ENCODE measurements at places on chromosomes 3 and 15.

DNA sequence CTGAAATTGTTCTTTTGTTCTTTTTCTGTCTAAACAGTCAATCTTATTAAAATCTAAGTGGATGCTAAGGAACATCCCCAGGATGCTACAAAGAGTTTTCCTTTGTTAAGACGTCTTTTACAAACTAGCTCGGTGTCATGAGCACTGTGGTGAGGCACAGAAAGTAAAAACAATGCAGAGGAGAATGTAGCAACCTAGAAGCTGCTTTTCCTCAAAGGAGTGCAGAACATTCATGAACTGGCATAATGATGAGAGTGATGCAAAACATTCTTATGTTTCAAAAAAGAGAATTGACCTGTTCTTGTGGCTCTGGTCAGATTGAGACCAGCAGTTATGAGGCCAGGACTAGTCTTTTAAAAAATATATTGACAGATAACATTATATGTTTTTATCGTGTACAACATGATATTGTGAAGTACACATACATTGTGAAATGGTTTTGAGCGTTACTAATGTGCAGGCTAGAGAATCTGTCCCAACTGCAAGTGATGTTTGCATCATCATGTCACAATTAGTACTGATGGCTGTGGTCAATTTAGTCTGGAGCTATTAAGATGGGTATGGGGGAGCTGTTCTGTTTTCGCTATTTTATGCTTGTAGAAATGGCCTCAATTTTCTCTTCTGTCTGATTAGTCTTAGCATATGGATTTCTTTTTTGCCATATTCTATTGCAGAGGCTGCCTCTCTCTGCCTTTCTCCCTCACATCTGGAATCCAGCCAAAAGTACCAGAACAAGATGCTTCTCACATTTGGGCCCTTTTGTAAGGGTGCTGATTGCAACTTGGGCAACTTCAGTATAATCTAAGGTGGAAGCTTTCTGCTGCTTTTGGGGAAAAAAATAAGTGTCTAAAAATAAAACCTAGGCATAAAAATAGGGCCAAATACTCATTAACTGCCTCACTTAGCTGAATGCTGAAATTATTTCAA, 50.2 kb downstream of the HHLA2 start:
- no peak for DNase-seq

- no peak for DNase-seq
These were observed 94.5 kb upstream of the TBC1D5 start for GRCh38 chr3:17836919-17837318.

GRCh38 chr3:113829576-113830354, 8.8 kb upstream of the GRAMD1C start:
- no peak for DNase-seq

DNA sequence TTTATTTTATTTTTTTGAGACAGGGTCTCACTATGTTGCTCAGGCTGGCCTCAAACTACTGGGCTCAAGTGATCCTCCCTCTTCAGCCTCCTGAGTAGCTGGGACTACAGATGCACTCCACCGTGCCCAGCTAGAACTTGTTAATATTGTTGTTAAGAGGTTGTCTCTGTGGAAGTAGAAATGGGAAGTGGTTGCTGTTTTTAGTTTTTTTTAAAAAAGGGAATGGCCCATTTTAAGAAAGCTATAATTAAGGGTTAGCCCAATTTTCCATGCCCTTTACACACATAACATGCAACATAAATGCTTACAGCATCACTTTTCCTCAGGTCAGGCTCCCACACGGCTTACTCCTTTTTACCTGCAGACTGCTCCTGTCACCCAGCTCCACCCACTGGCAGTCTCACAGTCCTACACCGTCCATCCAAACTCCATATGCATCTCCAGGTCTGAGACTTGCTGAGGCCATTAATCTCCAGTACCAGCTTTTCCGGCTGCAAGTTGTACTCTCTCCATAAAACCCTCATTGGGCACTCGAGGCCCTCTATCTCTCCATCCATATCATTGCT, 19.8 kb downstream of the MORC1 start:
- DNase-seq = no peak

DNA sequence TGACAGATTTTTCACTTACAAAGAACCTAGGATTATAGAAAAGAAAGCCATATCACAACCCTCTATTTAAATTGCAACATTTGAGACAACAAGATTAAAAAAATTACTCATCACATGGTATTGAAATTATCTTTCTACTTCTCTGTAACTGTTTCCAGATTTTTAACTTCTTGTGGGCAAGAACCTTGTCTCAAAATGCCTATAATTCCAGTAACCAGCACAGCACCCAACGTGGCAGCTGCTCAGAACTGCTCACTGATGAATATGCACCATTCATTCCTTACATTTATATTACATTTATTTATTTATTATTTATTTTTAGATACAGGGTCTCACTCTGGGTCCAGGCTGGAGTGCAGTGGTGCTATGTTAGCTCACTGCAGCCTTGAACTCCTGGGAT, 216.1 kb downstream of the THRB start:
- DNase-seq = no peak

GRCh38 chr3:53003320-53003719, 42.6 kb downstream of the SFMBT1 start:
- no peak for DNase-seq

- DNase-seq = no peak
These were observed 486.2 kb downstream of the IGSF11 start for GRCh38 chr3:118548434-118548833.

DNA sequence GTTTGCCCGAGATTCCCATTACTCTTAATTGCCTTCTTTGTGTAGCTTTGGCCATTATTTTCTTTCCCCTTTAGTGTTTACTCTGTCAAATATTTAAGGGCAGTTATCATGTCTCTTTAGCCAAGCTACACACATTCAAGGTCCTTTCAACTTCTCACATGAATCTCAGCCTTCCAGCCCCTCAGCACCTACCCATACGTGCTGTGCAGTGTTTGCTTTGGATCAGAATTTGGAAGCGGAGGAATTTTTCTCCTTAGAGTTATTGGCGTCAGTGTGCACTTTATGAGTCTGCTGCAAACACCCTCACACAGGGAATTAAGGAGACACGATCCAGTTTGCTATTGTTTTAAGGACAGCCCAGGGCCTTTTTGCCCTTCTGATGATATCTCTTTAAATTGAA, 231.6 kb downstream of the CACNA2D3 start:
- no peak for DNase-seq

- no peak for DNase-seq
These were observed 29.0 kb upstream of the TIMP4 start for GRCh38 chr3:12187448-12188327.

- DNase-seq = no peak
These were observed 7.0 kb upstream of the UBE2Q2 start for GRCh38 chr15:75835990-75836958.

DNA sequence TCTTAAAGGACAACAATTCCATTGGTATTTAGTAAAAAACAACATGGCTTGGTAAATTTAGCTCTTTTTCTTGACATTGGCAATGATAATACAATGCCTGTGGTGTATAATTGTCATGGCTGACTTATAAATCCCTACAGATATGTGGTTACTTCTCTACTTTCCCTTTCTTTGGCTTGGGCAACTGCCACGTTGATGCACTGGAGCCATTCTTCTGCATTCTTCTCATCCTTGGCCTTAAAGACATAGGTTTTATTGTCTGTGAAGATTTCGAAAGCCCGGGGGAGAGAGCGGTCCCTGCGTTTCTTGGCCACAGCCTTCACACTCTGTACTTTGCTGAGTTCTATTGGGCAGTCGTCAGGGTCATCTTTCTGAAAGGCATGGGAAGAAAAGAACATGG, 101.1 kb upstream of the CCNL1 start:
- DNase-seq = no peak

- DNase-seq = no peak
These were observed 963.4 kb downstream of the ROBO1 start for GRCh38 chr3:78804251-78805037.

- no peak for DNase-seq
These were observed 100.8 kb downstream of the CPN2 start for GRCh38 chr3:194250098-194251002.

DNA sequence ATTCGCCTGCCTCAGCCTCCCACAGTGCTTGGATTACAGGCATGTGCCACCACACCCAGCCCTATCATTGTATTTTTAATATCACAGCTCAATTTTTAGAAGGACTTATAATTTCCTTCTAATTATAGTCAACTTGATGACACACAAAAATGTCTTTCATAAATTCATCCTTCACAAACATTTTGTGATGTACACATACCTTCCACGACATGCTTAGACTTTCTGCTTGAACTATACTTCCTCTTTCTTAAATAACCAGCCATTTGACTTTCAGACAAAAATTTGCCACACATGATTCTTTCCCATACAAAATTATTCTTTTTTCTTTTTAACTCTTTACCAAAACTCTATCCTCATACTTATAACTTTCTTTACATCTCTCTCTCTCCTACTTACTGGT, 48.4 kb upstream of the CCK start:
- no peak for DNase-seq

- no peak for DNase-seq
These were observed 3.5 kb downstream of the CCK start for GRCh38 chr3:42262525-42262924.

GRCh38 chr3:133478624-133479023, 78.8 kb downstream of the BFSP2 start:
- no peak for DNase-seq

DNA sequence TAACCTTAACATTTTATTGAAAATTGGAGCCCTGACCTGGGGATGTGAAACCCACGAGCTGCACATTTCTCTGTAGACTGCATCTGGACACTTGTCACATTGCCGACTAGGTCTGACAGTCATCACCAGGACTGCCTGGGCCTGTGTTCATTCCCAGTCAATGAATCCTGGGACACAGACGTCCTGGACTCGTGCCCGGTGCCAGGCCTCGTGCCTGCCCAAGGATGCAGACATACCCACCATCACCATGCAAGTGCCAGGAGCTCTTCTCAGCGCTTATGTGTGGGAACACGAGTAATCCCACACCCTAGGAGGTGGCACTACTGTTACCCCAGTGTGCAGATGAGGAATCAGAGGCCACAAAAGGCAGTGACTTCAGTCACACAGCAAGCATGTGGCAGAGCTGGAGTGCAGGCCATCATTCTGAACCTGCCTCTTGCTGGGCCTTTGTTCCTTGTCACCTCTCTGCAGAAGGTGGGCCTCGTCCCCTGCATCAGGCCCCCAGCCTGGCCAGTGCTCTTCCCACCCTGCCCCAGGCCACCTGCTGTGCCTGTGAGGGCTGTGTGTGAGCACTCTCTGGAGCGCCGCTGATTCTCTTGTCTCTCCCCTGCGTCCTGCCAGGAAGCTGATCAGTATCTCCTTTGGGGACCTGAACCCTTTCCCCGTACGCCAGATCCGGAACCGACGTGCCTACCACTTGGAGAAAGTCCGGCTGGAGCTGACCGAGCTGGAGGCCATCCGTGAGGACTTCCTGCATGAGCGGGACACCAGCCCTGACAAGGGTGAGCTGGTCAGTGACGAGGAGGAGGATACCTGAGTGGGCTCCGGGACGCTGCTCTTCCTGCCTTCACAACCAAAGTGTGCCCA, 58.5 kb downstream of the ADAMTS7 start:
- no peak for DNase-seq

DNA sequence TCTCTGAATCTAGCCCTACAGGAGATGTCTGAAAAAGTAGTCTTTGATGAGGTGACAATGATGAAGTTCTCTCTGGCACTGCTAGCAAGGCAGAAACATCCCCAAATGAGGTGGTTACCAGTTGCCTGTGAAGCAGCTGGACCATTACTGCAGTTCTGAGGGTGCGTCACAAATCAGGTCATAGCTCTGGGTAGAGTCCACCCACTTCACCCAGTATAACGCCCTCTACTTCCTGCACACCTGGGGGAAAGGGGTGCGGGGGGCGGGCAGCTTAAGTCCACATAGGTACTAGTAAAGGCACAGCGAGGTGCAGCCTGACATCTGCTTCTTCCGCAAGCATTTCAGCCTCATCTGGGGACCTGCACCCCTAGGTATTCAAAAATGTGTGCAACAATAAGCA, 13.4 kb upstream of the SATB1 start:
- peak; percentile 70 for DNase-seq

DNA sequence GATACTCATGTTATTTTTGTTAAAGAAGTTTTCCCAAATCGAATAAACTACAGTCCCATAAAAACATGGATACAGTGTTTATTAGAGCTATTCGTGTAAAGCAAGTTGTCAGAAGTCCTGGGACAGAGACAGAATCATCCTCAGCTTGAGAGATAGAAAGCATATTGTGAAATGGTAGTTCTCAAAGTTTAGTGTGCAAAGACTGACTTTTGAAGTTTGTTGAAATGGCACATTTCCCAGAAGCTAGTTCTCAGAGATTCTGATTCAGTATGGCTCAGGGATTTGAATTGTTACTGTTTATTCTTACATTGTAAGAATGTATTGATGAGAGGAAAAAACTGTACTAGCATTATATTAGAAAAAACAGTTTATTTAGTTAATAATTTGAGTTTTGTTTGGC, 22.1 kb downstream of the GABRR3 start:
- no peak for DNase-seq

DNA sequence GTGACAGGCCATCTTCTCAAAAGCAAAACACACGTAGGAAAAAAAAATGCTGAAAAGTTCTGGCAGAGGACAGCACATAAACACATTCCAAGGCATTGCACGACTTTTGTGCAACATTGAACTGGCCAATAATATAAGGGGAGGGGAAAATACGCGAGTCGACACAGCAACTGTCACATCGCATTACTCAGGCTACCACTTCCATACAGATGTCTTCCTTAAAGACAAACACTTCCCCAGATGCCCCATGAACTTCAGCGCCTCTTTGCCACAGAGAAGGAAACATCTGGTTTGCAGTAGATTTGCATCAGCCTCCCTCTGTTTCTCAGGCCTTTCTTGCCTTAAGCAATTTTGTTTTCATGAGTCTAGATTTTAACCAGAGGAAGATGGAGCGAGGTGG, 144.4 kb upstream of the IGF1R start:
- DNase-seq = no peak

DNA sequence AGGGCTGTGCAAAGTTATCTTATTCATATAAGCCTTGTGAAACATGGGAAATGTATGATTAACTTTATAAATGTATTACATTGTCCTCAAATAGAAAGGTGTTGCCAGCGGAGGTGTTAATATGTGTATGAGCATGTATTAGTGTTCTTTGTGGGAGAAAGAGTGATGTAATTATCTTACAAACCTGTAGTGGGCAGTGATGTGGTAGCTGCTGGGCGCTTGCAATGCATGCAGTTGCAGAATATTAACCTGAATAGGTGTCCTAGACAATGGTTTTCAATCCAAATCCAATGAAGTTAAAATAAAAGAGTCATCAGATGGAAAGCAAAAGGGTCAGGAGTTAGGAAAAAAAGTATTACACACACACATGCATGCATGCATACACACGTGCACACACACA, 881.3 kb upstream of the CADM2 start:
- no peak for DNase-seq

Data from stimulated activated naive CD4-positive, alpha-beta T cell (primary cell).